Thoracic aorta (tissue), 2 donors: ENCODE measurements at places on chromosomes 5 and 9. TPM values are rescaled to one million over a fixed set of nuclear protein-coding genes. Genes with fewer than 3 reads are reported as not detected.

SLCO4C1 gene
- 0.14 TPM for total RNA-seq

STPG3 gene
- not detected for total RNA-seq

PCDHB16 gene
- total RNA-seq = 11.6 TPM

CDH10 gene
- total RNA-seq = 0.35 TPM

C5orf63 gene
- 1.1 TPM for total RNA-seq
